ENCODE measurements at places on chromosomes 1 and 21.
A peak's percentile ranks its signal among the peaks of the same experiment; 100 is the strongest.

GRCh38 chr1:84836145-84836544 lies 56.9 kb downstream of the LPAR3 start:
- DNase-seq, result no peak

DNA sequence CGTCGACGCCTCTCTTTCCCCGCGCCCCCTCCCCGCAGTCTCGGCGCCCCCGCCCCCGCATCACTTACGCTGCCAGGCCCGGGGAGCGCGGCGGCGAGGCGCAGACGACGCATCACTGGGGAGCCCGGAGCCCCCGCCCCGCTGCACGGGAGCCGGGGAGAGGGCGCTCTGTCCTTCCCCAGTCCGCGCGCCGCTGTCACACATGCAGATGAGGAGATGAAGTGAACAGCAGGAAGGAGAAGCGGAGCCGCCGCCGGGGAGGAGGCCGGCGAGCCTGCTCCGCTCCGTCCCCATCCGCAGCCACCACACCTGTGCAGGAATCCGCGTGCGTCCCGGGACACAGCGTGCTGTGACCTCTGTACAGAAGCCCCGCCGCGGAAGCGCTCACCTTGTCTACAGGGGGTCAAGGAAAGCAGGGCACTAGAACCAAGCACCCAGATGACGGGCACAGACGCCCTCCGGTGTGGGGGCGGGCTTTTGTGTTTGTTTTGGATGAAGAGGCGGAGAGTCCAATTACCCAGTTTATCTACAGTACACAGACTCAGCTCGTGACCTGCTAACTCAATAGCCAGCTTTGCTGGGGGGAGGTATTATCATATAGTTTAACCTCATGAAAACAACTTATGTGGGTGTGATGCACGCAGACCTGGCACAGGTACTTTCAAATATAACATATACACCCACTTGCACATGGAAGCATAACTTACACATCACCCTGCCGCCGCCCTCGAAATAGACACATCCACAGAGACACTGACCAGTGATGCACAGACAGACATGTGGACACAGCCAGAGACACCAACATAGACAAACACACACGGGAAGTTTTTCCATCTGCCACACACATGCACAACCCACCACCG lies 12.4 kb downstream of the KLHDC8A start:
- DNase-seq, result peak; percentile 33

- DNase-seq, result no peak
Measured at GRCh38 chr1:244118109-244118761, 67.2 kb downstream of the ZBTB18 start.

DNA sequence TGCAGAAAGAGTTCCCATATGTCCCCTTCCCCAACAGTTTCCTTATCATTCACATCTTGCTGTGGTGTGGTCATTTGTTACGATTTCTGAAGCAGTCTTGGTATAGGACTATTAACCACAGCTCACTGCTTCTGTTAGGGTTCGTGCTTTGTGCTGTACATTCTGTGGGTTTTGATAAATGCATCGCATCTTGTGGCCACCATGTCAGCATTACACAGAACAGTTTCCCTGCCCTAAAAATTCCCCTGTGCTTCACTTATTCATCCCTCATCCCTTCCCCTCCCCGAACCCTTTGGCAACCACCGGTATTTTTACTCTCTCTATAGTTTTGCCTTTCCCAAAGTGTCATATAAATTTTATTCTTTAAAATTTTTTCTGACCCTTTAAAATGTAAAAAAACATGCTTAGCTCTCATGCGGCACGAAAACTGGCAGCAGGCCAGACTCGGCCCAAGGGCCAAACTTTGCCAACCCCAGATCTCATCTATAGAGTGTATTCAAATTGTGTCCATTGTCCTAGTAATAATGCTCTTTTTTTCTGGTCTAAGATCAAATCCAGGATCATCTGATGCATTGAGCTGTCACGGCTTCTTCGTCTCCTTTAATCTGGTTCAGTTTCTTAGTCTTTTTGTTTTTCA lies 78.2 kb downstream of the SIM2 start:
- no peak for DNase-seq

All from CD4-positive, CD25-positive, alpha-beta regulatory T cell (primary cell).